ENCODE measurements at places on chromosomes 4 and X. TPM values are rescaled to one million over a fixed set of nuclear protein-coding genes. Genes with fewer than 3 reads are reported as not detected.

GPM6B gene
- not detected for total RNA-seq

RRAGB gene
- total RNA-seq = 25.2 TPM

TLR10 gene
- total RNA-seq = not detected

MAGEA10 gene
- not detected for total RNA-seq

All from lung microvascular endothelial cell (primary cell).